ENCODE measurements at places on chromosomes 1 and 21.

DNA sequence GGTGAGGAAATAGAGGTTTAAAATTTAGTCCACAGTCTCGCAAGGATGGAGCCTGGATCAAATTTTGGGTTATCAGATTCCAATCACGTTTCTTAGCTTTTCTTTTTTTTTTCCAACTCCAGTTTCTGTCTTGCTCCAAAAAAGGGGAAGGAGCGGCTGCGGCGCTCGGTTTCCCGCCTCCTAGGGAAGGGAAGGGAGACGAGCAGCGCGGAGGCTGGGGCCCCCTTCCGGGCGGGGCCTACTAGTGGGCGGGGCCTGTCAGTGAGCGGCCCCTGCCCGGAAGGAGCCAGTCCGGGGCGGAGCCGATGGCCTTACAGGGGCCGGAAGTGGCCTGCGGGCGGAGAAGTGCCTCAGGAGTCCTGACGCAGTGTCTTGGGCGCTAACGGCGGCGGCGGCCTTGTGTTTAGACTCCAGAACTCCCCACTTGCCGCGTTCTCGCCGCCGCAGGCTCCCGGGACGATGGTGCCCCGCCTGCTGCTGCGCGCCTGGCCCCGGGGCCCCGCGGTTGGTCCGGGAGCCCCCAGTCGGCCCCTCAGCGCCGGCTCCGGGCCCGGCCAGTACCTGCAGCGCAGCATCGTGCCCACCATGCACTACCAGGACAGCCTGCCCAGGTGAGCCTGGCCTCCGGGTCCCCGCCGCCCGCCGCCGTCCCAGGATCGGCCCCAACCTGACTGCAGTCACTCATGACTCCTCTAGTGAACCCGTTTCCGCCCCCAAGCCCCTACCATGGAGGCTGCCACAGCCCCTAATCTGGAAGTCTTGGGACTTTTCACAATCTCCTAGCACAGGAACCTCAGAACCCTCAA is at the start of gene CPT2:
TSS of gene CPT2 (plus strand) at position 340 of the 806 bp plus-strand sequence. CDS start at position 460, 120 bp downstream.
- peak; percentile 63 for DNase-seq

DNA sequence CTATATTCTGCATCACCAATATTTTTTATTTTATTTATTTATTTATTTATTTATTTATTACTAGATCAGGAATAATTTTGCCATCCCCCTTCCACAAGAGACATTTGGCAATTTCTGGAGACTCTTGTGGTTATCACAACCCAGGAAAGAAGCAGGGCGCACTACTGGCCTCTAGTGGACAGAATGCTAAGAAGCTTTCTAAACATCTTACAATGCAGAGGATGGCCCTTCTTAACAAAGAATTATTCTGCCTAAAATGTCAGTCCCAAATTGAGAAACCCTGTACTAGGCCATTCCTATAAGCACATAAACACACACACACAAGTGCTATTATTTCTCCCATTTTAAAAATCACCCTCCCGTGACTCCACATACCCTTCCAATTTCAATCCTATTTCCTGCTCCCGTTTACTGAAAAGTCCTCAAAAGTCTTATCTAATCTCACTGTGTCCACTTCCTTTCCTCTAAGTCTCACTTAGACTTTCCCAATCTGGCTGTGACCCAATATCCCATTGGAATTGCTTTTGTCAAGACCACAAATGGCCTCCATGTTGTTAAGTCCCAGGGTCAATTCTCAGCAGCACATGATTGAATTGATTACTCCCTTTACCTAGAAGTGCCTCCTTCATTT is 43.7 kb upstream of the RNF11 start:
- no peak for DNase-seq

- DNase-seq: no peak
These were observed 10.8 kb downstream of the ETS2 start for GRCh38 chr21:38816400-38816977.

GRCh38 chr1:186291271-186291670 is 83.8 kb downstream of the TPR start:
- DNase-seq: no peak

DNA sequence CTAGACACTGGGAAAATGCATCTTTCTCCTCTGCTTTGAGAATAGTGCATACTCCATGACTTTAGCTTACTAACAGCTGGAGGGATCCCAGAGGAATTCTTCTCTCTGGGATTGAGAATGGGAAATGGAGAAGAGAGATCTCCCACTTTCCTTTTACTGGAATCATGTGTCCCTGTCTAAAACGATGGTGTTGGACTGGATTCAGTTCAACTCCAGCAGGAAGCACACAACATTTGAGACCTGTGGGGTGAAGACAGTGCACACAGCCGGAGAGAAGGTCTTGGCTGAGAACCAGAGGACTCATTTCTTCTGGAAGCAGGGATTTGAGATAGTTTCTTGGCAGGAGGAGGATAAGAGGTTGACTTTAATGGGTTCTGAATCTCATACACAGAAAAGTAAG is 58.7 kb downstream of the TRABD2B start:
- DNase-seq: no peak

- DNase-seq: no peak
These were observed 8.8 kb upstream of the P3R3URF start for GRCh38 chr1:46184920-46185658.

DNA sequence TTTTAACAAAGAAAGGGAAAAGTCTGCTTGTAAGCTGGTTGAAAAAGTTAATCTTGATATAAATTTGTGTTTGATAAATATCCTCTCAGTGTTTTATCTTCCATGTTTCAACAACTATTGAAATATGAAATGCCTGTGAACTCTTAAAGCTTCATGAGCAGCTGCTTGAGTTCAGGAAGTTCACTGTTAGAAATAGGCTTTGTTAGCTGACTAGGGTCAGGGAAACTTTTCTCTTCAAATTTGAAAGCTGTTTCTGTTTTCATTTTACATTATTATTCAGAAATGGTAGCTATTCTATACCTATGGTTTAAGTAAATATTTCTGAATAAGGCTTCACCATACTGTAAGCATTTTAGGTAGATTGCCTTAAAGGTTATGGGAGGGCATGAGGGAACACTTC is 191.7 kb downstream of the HS2ST1 start:
- no peak for DNase-seq

GRCh38 chr21:29168891-29169315 is 38.5 kb downstream of the MAP3K7CL start:
- no peak for DNase-seq

GRCh38 chr1:62288224-62288623 is 31.0 kb downstream of the KANK4 start:
- DNase-seq: no peak

- no peak for DNase-seq
These were observed 364.2 kb upstream of the ZP4 start for GRCh38 chr1:238254935-238255334.

DNA sequence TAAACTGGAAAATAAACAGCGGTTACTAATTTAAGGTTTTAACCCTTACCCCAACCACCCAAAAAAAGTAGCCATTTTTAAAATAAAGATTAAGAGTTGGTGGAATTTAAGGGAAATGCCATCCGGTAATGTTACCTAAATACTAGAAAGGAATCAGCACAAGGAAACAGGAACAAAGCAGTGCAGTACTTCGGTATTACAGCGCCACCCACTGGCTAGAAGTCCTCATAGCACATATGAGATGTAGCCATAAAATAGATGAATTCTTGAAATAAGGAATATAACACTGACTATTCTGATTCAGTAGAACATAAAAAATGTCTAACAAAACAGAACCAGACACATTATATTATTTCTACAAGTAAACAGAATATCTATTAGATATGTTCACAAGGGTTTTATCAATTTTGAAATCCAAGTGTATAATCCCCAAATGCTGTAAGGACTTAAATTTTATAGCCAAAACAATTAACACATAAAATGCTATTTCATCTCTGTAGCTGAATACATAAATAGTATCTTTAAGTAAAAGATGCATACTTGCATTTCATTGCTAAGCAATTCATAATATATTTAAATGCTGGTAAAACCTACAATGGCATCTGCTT is 58.8 kb downstream of the FRRS1 start:
- no peak for DNase-seq

GRCh38 chr1:108878678-108879077 is 1.9 kb downstream of the GPSM2 start:
- DNase-seq: no peak

GRCh38 chr1:178397678-178398077 is 99.1 kb downstream of the CLEC20A start:
- DNase-seq: no peak

DNA sequence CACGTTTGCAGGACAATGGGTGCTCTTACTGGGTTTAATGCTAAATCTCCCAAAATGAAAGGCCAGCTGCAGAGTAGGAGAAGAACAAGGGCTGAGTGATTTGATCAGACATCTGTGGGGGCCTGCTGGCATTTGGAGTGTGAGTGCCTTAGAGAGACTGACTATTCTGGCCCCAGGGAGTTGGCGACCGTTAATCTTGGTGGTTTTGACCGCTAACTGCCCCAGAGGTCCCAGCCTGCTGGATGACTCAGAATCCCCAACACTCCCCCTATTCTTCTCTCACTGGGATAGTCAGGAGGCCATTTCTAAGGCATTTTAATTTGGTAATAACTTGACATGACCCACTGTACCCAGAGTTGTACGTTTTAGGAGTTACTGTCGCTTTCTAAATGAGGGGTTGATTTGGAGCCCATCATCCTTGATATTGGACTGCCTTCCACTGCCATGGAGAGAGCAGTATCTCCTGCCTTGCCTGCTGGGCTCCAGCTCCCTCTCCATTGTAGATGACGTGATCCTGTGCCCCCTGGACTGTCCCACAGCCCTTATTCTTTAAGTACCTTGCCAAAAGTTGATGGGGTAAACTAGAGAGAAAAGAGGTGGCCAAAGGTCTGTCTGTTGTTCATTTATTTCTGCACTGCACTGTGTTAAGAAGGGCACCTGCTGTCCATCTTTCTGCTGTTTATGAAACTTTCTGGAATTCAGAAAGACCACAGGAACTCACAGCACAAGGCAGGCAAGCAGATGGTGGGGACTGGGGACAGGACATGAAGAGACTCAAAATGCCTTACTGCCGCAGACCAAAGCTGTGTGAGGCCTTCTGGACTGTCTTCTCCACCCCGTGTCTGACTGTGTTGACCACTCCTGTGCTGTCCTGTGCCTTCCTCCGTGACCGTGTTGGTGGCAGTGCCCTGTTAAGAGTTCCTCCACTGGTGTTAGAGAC is 98.2 kb upstream of the ARTN start:
- DNase-seq: no peak

DNA sequence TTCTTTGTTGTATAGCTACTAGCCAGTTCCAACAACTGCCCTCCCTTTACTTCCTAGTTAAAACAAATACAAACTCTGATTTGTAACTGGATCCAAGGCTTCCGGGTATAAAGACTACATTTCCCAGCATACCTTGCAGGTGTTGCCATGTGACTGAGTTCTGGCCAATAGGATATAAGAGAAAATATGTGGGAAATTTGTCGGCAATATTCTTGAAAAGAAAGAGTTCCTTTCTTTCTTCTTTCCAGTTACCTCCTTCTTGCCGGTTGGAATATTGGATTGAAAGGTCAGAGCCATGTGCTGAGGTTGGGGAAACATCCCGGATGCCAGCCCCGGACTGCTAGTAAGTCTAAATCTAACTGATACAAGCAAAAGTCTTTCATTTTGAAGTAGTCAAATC is 23.0 kb upstream of the ZBTB40 start:
- no peak for DNase-seq

Measured in cerebellar nuclear complex (tissue), 1 donor.